ENCODE measurements at places on chromosomes 16 and 17. TPM values are rescaled to one million over a fixed set of nuclear protein-coding genes. Genes with fewer than 3 reads are reported as not detected.

- no peak for DNase-seq
Observed at GRCh38 chr17:7856011-7856810, 1.1 kb downstream of the NAA38 start.

GRCh38 chr16:27098366-27099049 lies 31.8 kb downstream of the C16orf82 start:
- no peak for DNase-seq

DNA sequence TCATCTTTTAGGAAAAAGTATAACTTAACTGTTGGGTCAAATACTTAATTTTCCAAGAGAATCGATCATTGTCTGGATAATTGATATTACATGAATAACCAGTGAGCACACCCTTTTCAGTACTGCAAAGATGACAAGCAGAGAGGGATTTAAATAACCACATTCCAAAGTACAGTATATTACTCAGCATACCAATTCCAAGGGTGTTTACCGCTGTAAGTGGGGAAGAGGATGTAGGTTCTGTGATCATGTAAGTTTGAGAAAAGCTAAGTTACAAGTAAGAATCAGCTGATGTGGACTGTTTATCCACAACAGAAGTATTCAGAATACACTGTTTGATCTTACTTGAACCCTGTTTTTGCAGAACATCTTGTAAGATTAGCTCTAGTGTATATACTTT lies 6.1 kb downstream of the GDE1 start:
- DNase-seq, result no peak

DNA sequence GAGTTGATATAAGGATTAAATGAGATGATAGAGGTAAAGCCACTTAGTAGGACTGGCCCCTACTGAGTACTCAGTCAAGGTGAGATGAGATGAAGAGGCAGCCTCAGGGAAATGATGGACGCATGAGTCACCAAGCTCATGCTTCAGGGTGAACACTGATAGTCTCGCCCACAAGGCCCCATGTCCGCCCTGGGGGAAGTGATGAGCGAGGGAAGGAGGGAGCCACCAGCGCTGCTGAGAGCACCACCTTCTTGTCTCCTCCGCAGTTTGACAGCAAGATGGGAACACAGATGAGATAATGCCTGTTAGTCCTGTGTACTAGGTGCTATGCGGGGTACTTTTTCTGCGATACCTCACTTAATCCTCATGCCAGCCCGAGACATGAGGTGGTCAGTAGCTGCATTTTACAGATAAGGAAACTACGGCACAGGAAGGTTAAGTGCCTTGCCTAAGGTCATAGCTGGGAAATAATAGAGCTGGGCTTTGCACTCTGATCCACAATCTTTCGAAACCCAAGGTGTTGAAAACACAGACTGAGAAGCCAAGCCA lies 383.0 kb downstream of the CPPED1 start:
- no peak for DNase-seq

DNA sequence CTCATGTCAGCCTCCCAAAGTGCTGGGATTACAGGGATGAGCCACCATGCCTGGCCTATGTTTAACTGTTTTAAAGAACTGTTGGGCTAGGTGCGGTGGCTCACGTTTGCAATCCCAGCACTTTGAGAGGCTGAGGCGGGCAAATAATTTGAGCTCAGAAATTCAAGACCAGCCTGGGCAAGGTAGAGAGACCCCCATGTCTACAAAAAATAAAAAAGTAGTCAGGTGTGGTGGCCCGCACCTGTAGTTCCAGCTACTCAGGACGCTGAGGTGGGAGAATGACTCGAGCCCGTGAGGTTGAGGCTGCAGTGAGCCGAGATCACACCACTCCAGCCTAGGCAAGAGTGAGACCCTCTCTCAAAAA lies 1.9 kb upstream of the ITGAL start:
- no peak for DNase-seq

- DNase-seq, result no peak
Observed at GRCh38 chr17:66737524-66737923, 97.4 kb upstream of the CACNG5 start.

GRCh38 chr16:67216612-67217490 lies 10.1 kb upstream of the TMEM208 start:
- no peak for DNase-seq

RAP1GAP2 gene
- total RNA-seq, result 6.9 TPM

HOXB4 gene
- total RNA-seq, result 1.2 TPM
